ENCODE measurements at places on chromosomes 12 and 14.
A peak's percentile ranks its signal among the peaks of the same experiment; 100 is the strongest.

DNA sequence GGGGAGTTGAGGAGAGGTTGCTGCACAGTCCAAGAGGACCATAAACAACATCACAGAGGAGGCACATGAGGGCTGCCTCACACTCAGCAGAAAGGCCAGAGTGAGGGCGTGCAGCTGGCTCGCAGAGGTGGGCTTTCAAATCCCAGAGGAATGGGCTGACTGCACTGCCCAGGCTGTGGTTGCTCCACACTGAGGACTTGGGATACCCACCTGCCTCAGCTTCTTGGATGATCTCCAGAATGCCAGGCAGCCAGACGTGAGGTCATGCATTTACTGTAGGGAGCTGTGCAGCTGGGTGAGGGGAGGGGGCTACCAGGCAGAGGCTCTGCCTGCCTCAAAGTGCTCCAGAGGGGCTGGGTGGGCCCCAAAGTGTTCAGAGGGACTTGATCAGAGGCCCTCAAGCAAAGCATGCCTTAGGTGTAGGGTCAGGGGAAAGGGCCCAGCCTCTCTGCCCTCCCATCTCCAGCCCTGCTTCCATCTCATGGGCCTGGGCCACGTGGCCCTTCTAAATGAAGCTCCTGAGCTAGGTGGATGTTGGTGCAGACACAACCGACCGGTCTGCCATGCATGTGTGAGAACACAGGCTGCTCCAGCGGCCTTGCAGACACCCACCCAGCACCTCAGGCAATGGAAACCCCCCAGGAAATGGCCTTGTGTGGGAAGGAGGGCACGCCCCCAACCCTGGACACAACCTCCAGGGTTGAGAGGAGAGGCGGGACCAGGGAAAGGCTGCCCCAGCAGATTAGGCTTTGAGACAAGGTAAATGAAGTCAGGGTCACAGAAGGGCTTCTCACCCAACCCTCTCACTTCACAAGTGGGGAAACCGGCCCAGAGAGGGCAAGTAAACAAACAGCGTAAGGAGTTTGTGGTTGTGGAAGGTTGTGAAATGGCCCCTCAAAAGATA is 90.8 kb downstream of the NTF3 start:
- DNase-seq: no peak

DNA sequence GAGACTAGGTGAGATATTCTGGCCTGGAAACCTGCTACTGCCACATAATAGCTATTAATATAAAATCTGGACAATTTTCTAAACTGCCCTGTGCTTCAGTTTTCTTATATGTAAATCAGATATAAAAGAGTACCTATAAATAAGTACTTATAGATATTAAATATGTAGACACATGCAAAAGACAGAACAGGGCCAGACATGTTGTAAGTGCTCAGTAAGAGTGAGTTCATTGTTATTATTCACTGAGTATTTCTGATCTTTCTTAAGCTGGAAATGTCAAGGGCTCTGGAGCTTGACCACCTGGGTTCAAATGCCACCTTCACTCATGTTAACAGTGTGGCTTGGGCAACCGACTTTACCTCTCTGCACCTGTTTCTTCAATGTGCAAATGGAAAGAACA is 179.8 kb downstream of the GALC start:
- DNase-seq: no peak

DNA sequence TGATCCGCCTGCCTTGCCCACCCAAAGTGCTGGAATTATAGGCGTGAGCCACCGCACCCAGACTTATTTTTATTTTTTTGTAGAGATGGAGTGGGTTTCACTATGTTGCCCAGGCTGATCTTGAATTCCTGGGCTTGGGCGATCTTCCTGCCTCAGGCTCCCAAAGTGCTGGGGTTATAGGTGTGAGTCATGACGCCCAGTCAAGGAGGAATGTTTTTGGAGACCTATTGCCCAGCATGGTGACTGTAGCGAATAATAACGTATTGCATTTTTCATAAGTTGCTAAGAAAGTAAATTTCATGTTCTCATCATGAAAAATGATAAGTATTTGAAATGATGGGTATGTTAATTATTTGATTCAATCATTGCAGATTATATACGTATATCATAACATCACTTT is 46.5 kb downstream of the TEAD4 start:
- DNase-seq: no peak

DNA sequence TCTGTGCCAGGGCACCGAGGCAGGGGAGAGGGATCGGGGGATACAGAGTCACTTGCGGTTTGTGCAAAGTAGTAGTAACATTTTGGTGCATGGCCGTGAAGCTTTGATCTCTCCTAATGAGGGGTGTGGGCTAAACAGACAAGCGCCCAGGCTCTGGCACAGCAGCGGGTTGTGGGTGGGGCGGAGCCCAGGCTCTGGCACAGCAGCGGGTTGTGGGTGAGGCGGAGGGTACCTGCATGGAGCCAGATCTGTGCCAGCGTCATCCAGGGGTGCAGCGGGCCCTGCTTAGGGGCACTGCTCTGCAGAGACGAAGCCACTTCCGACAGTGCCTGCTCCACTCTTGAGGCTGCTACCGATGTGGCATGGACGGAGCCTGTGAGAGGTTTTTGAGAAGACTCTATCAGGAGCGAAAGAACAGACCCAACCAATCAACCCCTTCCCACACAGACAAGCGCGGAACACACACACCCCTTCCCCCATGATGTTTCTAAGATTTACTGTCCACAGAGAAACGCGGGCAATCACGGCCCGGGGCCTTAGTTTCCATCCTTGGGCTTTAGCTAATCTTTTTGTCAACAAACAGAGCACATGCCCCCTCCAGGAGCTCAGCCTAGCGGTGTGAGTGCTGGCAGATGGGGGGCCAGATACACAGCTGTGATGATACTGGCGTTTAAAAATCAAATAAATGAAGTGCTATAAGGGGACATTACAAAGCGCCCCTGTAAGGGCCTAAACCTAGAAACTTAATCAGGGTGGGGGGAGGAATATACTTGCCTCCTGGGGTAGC is 196.6 kb downstream of the CALM1 start:
- DNase-seq: no peak

DNA sequence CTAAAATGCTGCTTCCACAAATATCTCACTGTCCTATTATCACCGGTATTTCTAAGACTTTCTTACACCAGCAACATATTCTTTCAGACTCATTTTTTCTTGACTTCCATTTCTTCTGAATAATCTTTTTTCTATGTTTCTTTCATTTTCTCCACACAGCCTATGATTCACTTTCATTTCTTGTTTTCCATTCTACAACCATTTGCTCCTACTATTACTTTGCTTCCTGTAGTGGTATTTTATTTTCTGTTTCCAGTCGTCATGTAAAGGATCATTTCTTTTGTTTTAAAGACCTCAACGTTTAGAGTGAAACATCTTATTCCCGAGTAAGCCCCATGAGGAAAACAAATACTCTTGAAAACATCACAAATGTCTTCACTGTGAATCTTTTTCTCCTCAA is 182.2 kb upstream of the MDGA2 start:
- no peak for DNase-seq

DNA sequence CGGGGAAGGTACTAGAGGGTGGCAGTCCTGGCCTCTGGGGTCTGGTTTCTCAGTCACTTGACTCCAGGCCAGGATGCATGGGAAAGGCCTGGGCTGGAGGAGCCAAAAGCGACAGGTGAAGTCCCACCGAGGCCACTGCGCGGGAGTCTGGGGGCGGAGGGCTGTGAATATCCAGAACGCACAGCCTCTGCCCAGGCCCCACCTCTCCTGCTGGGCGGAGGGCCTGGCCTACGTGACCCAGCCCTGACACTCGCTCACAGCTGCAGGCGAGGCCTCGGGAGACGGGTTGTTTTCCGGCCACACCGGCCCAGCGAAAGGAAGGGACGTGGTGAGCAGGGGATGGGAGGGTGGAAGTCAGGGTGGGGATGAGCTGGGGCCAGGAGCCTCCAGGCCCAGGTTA is 91.2 kb downstream of the RFLNA start:
- no peak for DNase-seq

DNA sequence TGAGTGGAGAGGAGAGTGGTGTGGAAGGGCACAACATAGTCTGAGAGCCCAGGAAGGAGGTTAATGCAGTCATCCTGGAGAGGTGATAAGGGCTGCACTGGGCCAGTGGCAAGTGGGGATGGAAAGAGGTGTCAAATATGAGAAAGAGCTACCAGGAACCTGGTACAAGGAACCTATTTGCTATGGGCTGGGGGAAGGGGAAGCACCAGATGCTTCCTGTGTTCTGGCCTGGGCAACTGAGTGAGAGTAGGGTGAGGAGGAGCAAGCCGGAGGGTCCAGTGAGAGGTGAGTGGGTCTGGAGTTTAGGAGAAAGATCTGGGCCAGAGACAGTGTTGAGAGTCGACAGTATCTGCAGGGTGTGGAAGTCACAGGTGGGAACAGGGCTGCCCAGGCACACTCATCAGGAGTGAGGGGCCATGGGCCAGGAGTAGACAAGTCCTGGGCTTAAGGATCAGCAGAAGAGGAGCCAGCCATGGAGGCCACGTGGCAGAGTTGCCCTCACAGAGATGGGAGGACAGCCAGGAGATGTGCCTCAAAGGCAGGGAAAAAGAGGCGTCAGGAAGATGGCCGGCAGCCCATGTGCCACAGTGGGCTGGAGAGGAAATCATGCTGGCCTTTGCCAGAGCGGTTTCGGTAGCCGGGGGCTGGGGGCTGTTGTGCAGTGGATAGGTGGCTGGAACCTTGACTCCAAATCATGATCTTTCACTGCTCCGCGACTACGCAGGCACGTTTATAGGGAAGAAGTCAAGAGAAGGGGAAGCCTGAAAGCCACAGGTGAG is 2.9 kb upstream of the AQP6 start:
- no peak for DNase-seq

- DNase-seq: no peak
Measured at GRCh38 chr14:34943506-34943905, 39.3 kb upstream of the SRP54 start.

- no peak for DNase-seq
Measured at GRCh38 chr12:131468206-131468605, 242.7 kb upstream of the SFSWAP start.

DNA sequence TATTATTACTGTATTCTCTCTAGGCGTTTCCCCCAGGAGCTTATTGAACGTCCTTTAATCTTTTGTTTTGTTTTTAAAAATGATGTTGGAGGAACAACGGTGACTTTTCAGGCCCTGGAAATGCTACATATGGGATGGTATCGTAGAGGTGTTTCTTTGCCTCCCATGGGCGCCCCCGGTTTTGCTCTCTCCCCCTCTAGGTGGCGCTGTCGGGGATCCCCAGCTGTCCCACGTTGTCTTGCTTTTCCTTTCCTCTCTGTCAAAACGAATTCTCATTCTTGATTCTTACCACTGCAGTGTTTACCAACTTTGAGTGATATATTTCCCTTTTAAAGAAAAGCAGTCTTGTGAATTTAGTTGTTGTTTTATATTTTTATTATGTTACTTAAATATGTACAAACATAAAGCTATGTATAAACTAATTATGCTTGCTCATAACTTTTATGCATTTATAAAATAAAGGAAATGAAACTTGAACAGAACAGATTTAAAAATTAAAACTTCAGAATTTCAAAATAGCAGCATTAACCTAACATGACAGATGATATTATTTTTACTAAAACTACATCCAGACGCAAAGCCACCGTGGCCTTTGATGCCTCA is 171.9 kb downstream of the RGS6 start:
- DNase-seq: peak; percentile 62

- DNase-seq: no peak
Measured at GRCh38 chr12:114658002-114658441, 26.0 kb downstream of the TBX3 start.

- DNase-seq: no peak
Measured at GRCh38 chr12:105171691-105172436, 64.1 kb downstream of the APPL2 start.

- no peak for DNase-seq
Measured at GRCh38 chr12:28460420-28461130, 270.3 kb downstream of the CCDC91 start.

DNA sequence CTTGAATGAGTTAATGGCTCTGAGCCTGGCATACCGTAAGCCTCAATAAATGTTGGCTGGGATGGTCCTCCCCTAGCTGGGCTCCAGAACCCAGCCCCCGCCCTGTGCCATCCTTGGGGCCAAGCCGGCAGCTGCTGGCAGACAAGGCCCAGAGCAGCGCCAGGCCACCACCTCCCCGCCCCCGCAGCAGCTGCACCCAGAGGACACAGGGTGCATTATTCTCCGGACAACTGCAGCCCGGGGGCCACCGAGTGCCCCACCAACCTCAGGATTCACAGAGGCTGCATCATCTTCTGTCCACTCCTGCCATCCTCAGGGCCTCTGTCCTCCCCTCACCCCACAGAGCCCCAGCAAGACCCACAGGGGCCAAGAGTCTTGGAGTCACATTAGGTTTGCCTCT is 92.7 kb downstream of the NCOR2 start:
- DNase-seq: no peak

Data from stimulated activated CD4-positive, alpha-beta T cell treated with anti-CD3 and anti-CD28 coated beads, Interleukin-2, amount 100 ng/mL, for 24 hours (primary cell).